ENCODE measurements at places on chromosomes 11 and 22.

GRCh38 chr22:36077271-36077670 is 48.6 kb upstream of the RBFOX2 start:
- DNase-seq, result no peak

DNA sequence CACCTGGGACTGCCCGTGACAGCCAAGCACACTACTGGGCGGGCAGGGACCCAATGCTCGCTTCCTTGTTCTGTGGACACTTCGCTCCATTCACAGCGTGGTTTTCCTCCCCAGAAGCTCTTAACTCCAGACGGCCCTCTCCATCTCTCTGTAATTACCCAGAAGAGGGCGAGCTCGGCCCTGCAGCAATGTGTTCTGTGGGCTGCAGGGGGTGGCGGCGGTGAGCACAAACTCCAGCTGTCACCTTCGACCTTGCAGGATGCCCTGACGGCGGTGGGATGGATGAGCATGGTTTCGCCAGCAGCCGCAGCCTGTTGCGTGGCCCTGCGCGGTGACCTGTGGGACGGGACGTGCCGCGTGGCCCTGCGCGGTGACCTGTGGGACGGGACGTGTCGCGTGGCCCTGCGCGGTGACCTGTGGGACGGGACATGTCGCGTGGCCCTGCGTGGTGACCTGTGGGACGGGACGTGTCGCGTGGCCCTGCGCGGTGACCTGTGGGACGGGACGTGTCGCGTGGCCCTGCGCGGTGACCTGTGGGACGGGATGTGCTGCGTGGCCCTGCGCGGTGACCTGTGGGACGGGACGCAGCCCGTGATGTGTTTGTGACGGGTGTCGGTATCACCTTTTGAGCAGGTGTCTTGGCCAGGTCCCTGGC is 1204.7 kb downstream of the BRD1 start:
- DNase-seq, result no peak

DNA sequence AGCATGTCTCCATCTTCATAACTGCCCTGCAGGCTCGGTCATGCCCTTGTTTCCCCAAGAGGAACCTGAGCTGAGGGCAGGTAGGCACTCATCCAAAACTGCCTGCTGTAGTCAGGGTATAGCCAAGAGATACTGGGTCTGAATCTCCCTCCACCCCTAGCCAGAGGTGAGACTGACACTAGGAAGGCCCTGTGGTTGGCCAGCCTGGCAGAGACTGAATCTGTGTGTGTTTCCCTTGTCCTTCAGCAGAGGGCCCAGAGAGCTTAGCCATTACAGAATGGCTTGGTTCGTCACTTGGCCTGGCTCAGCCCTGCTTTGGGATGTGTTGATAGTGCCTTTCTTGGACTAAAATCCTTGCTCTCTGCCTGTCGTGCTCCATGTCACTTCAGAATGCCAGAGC is 79.3 kb upstream of the SUSD2 start:
- DNase-seq, result no peak

DNA sequence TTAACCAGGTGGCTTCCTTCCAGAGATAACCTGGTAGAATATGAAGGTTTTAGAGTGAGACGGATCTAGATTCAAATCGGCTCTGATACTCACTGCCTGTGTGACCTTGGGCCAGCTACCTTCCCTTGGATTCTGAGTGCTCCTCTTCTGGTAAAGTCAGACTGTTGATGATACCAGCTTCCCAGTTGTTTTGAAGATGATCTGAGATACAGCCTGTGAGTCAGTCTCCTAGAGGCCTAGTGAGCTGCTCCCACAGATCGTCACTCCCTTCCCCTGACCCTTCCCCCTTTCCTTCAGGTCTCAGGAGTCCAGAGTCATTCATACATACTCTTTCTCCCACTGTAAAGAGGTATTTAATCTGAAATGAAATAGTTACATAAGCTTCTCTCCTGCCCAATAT is 207.8 kb downstream of the GRIK4 start:
- DNase-seq, result no peak

GRCh38 chr22:49972163-49973017 is 11.8 kb downstream of the PIM3 start:
- no peak for DNase-seq

- DNase-seq, result no peak
Measured at GRCh38 chr22:37507731-37508130, 11.5 kb downstream of the CARD10 start.

GRCh38 chr11:64005691-64006090 is 19.5 kb downstream of the OTUB1 start:
- DNase-seq, result no peak

- no peak for DNase-seq
Measured at GRCh38 chr11:2934611-2935239, 5.5 kb upstream of the PHLDA2 start.

- DNase-seq, result no peak
Measured at GRCh38 chr11:26332572-26332915, 614 bp downstream of the ANO3 start.

DNA sequence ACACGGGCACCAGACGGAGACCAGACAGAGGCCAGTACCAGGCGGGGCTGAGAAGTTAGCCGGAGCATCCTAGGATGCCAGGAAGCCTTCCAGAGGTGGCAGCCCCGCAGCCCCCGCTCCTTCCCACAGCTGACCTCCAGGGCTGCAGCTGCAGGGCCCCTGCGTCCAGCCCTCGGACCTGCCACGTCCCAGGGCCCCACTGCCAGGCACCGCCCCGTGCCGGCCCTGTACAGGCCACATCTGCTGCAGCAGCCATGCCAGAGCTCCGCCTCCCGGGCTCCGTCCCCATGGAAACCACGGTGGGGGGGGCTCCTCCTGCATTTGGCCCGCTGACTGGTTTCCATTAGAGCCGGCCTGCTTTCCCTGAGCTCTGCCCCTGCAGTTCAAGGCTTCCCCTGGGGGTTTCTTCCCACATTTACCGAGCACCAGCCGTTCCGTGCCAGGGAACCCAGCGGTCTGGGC is 62.5 kb upstream of the PPARA start:
- peak; percentile 77 for DNase-seq

GRCh38 chr22:41401781-41402648 is 20.3 kb downstream of the TEF start:
- peak; percentile 71 for DNase-seq

DNA sequence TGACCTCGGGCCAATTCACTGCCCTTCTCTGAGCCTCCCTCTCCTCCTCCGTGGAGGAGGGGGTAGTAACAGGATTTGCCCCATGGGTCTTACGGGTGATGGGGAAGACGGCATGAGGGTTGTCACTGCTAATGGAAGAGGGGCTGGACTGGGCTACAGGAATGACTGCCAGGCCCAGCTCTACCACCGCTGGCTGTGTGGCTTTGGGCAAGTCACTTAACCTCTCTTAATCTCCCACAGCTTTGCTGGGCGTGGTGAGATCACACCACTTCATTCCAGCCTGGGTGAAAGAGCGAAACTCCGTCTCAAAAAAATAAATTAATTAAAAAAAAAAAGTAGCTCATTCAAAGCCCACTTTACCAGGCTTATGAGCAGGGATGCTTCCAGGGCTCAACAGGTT is 2.8 kb downstream of the SYT12 start:
- DNase-seq, result no peak

- no peak for DNase-seq
Measured at GRCh38 chr11:115391598-115391997, 112.6 kb downstream of the CADM1 start.

GRCh38 chr22:39174498-39175352 is 22.2 kb upstream of the CBX7 start:
- peak; percentile 84 for DNase-seq

GRCh38 chr11:19912958-19913892 is 200.6 kb downstream of the NAV2 start:
- DNase-seq, result no peak

DNA sequence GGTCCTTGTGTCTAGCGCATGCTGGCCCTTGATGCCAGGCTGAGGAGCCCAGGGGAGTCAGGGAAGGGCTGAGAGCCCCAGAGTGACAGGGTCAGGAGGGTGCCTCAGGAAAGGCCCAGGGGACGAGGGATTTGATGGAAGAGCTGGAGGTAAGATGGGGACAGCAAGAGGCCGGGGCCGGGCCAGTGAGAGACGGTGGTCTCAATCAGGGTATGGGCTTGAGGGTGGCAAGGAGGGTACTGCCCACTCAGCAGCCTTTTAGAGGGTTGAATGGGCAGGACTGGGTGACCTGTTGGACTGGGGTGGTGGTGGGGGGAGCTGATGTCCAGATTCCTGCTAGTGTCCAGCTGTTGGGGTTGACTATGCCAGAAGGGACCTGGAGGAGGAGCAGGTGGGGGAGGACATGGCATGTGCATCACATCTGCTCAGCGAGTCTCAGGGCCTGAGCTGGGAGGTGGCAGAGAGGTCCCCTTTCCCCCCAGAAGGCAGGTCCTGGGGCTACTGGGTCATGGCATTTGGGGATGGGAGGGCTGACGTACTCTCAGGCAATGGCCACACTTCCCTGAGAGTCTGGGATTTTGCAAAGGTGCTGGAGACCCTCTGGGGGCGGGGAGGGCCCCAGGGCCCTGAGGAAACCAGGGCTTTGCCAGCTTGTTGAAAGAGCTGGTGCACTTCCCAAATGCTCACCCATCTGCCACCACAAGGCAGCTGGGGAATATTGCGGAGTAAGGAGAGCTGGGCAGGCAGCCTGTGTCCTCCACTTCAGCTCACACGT is 18.4 kb downstream of the MYO7A start:
- DNase-seq, result no peak

GRCh38 chr22:28435140-28435768 is 244.4 kb downstream of the TTC28 start:
- DNase-seq, result no peak

- no peak for DNase-seq
Measured at GRCh38 chr11:46914363-46914762, 4.0 kb downstream of the LRP4 start.
